ENCODE measurements at places on chromosomes 3 and 15.

DNA sequence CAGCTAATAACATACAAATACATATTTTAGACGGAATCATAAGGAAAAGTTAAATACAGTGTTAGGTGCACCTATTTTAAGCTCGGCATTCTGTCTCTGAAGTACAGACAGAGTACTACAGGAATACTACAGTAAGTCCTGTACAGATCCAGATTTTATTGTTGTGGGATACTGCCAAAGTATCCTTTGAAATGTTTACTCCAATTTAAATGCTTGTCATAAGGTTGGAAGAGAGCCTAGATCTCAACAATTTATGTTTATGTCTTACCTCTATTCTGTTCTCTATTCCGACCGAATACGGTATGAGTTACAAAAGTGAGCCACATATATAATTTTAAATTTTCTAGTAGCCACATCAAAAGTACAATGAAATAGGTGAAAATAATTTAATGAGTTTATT is 25.3 kb downstream of the PLD1 start:
- DNase-seq: no peak

- no peak for DNase-seq
Observed at GRCh38 chr3:108554229-108554628, 35.0 kb downstream of the CIP2A start.

DNA sequence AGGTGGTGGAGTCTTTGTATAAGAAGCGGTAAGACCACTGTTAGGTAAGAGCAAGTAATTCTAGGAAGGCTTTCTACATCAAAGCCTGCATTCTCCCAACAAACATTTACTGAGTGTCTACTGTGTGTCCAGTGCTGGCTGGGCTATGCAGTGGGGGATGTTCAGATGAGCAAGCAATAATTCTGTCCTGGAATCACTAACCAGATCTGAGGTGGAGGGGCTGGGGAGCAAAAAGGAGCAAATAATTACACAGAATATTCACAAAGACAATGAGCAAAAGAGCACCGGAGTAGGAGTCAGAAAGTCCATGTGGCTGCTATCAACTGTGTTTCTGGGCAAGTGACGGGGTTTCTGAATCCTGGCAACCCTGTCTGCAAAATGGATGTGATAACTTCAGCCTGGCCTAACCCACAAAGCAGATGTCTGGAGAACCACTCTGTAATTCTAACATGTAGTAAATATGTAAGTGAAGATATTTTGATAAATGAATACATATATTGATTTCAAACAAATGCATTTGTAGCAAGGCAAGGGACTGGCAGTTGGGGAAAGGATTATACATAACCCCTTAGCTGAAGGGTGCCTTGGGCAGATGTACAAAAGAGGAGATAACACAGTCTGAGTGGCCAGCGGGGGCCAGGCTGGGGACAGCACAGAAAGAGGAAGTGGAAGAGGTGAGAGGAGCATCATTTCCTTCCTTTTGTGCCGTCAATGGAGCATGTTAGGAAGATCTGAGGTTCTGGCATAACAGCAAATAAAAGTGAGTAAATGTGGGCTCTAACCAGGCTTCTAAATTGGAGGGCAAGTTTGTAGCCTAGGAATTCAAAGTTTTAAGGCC is 28.8 kb downstream of the CYP8B1 start:
- peak; percentile 55 for DNase-seq

- no peak for DNase-seq
Observed at GRCh38 chr15:95784508-95784907, 546.0 kb upstream of the NR2F2 start.

GRCh38 chr3:45548681-45549075 is 45.9 kb upstream of the LIMD1 start:
- no peak for DNase-seq

DNA sequence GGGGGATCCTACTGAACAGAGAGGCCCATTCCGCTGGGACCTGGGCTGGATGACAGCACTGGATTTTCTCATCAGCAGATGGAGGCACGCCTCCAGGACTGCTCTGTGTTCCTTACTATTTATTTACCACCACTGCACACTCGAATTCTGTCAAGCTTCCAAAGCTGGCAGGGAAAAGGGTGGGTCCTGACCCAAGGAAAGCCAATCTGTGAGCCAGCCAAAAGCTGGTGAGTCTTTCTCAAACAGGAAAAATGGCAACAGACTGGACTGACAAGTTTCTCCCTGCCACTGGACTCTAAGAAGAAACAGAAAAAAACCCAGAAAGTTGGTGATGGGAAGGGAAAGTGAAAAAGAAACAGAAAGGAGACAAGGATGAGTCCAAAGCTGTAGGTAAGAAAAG is 37.8 kb downstream of the CD47 start:
- DNase-seq: no peak

DNA sequence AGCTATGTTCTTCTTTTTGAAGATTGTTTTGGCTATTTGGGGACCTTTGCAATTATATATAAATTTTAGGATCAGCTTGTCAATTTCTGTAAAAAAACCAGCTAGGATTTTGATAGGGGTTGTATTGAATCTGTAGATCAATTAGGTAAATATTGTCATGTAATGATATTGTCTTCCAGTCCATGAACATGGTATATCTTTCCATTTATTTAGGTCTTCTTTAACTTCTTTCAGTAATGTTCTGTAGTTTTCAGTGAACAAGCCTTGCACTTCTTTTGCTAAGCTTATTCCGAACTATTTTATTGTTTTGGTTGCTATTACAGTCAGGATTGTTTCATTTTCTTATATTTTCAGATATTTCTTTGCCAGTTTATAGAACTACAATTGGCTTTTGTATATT is 175.8 kb upstream of the RARB start:
- no peak for DNase-seq

GRCh38 chr15:78417754-78418630 is 20.0 kb upstream of the IREB2 start:
- no peak for DNase-seq

DNA sequence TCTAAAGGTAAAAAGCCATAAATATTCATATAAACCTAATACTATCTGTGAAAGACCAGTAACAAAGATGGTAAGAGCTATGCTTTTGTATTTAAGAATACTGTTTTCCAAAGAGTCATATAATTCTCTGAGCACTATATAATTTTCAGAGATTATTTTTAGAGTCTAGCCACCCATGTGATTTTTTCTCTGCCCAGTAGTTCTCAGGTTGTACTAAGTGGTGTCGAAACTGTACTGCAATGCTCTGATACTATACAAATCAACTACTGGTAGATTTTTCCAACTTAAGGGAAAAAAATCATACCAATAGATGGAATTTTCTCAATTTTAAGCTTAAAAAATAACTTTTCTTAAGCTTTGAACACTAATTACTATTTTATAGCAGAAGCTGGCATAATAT is 104.8 kb downstream of the MYO5A start:
- no peak for DNase-seq

GRCh38 chr3:8712045-8712907 is 21.3 kb upstream of the CAV3 start:
- no peak for DNase-seq

- DNase-seq: no peak
Observed at GRCh38 chr3:135784557-135784956, 181.0 kb upstream of the PPP2R3A start.

DNA sequence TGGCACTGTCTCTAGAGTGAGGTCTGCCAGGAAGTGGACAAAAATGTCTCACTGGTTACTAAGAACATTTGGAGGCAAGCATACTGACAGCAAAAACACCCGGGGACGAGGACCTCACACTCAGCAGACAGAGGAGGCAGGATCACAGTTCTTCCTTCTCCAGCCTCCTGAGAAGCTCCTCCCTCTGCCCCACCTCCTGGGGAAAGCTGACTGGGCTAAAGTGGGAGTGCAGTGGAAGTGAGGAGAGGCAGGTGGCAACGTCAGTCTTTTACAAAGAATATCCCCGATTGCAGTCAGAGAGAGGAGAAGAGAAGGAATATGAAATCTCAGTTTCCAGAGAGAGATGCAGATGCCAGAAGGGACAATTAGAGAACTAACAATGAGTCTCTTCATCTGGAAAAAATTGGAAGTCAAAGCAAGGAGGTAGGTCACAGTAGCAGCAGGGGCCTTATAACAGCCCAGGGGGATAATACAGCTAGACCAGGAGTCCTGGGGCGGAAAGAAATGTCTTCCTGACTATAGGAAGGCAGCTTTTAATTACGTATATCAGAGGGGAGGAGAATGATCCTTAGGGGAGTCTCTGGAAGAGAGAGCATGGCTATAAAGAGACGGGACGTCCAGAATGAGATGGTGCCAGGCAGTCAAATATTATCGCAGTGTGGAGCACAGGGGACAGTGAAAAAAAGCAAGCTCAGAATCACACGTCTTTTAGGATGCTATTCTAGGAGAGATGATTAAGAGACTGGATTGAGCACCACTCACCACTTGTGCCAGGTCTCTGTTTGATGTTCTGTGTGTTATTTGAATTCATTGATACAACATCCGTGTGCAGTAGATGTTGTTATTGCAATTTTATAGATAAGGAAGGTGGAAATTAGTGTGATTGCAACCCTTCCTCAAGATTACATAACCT is 47.2 kb downstream of the LEO1 start:
- DNase-seq: no peak

GRCh38 chr15:98823012-98823458 is 174.7 kb downstream of the IGF1R start:
- no peak for DNase-seq

DNA sequence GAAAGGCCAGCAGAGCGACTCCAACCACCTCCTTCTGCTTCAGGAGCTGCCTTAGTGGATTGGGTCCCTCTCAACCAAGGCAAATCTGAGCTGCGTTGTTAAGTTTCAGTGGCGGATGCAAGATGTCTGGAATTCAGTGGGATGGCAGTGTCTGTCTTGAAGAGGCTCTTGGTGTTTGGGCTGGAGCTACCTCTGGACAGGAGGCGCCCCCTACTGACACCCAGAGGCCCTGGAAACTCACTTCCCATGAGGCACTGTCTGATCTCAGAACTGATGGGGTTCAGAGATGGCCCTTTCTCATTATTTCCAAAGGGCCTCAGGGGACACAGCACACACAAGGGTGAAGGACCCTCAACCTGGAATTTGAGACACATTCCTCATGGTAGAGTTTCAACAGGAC is 6.0 kb upstream of the SLC28A1 start:
- peak; percentile 61 for DNase-seq

DNA sequence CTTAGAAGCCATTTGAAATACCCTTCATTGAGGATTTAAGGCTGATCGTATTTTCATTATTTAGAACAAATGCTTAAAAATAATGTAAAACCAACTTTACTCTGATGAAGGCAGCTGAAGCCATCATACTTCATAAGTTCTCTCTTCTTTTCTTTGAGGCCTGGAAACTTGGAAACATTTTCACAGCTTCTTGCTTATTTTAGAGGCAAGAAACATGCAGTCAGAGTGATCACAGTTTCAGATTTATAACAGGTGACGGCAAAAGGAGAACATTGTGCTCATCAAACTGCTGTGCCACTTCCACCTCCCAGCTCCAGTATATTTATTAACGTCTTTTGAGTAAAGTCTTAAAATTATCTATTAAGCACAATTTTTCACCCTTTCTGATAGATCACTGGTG is 376.1 kb downstream of the PTPRG start:
- no peak for DNase-seq

- DNase-seq: no peak
Observed at GRCh38 chr3:174285242-174285864, 573.8 kb upstream of the NAALADL2 start.

DNA sequence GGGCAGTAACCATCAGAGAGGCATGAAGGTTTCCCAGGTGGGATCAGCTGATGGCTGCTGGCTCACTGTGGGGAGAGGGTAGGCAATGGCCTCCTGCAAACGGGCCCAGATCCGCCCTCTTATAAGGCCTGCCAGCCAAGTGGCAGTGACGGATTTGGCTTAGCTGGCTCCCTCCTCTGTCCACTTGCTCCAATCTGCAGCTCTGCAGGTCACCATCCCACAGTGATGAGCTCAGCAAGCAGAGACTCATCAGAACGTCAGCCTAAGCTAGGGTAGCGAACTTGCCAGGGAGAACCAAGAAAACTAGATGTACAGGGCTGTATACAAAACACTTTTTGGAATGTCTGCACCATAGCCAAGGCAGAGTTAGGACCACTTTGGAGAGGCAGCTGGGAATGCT is 62.8 kb upstream of the DCLK3 start:
- no peak for DNase-seq

GRCh38 chr15:42324308-42324707 is 35.0 kb upstream of the CAPN3 start:
- DNase-seq: no peak

- DNase-seq: peak; percentile 21
Observed at GRCh38 chr3:81761904-81762580, 597 bp upstream of the GBE1 start.

DNA sequence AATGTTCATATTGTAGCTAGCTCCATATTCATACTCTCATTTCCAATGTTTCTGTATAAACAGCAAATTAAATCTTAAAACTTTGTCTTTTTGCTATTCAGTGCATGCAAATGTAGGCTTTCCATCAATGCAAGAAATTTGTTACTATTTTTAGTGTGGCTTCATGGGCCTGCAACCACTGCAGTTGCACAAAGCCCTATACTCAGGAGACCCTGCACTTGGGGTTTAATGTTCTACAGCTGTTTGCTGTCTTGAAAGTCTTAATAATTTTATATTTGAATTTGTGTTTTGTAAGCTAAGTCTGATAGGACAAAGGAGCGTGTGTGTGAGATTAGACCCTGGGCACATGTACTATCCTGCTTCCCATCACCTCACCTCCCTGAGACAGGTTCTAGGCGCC is 9.6 kb downstream of the PYDC2 start:
- no peak for DNase-seq

DNA sequence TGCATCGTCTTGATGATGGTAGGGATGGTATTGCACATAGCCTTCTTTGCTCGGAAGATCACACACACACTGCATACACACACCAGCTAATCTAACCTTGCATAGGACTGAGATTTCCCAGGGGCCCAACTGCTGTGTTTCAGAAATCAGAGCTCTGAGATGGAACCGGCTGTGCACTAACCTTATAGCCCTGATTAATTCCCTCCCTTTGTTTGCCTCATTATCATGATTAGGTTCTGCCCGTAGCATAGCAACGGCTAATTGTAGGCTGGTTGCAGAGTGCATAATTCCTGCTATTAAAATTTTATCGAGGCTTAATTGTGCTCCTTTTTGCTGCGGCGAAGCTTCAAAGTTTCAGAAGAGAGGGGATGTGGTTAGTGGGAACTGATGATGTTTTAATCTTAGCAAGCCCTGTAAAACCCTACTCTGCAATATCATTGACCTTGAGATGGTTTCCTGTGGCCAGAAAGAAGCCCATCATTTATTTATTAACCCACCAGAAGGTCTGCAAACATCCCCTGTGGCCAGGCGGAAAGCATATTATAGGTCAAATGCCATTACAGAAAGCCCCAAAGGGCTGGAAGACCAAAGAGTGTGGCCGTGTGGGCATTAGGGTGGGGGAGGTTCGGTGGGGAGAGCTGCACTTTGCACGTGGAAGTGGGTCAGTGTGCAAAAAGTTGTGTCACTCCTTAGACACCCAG is 56.2 kb upstream of the GLCE start:
- no peak for DNase-seq
